ENCODE measurements at places on chromosomes 4 and X.

- no peak for DNase-seq
Measured at GRCh38 chr4:16248605-16249004, 22.3 kb upstream of the TAPT1 start.

GRCh38 chr4:150308824-150309472 lies 230.7 kb downstream of the DCLK2 start:
- no peak for DNase-seq

- no peak for DNase-seq
Measured at GRCh38 chr4:13860126-13860525, 232.6 kb upstream of the BOD1L1 start.

GRCh38 chr4:163137581-163137980 lies 29.1 kb downstream of the NAF1 start:
- DNase-seq, result no peak

GRCh38 chr4:113682730-113683537 lies 78.6 kb downstream of the CAMK2D start:
- peak; percentile 76 for DNase-seq

- DNase-seq, result no peak
Measured at GRCh38 chr4:517061-517805, 18.2 kb downstream of the PIGG start.

DNA sequence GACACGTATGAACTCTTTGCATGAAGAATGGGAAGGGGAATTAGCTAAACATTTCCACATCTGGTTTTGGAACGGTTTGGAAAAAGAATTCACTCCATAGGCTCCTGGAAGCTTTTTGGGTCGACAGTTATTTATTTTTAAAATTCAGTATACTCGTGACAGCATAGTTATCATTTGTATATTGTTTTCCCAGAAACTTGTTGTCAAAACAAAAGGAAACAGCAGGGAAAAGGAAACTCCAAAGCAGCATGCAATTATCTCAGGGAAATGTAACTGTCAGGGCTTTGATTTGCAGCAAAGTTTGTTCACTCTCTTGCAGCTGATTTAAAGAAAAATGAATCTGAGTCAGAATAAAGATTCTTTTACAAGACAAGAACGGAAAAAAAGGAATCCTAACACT lies 86.5 kb downstream of the PLAC1 start:
- DNase-seq, result no peak

- DNase-seq, result no peak
Measured at GRCh38 chr4:153013202-153013977, 77.3 kb downstream of the FHDC1 start.

DNA sequence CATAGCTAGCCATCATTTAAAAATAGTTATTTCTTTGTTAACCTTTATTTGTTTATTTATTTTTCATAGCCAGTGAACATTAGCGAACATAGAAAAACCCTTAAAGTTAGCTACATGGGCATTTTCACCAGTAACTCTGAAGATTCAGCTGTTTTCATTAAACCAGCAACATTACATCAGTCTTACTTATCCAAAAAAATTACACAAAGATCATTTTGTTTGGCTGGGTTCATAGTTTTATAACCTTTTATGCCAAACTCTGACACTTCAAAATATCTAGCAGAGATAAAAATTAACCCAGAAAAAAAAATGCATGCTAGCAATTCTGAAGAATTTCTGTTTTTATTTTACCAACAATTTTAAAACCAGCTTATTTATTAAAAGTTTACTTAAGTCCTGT lies 784.1 kb downstream of the PCDH18 start:
- DNase-seq, result no peak

GRCh38 chr4:143538979-143539669 lies 25.6 kb downstream of the SMARCA5 start:
- DNase-seq, result no peak
